ENCODE measurements at places on chromosomes 6 and 20.

DNA sequence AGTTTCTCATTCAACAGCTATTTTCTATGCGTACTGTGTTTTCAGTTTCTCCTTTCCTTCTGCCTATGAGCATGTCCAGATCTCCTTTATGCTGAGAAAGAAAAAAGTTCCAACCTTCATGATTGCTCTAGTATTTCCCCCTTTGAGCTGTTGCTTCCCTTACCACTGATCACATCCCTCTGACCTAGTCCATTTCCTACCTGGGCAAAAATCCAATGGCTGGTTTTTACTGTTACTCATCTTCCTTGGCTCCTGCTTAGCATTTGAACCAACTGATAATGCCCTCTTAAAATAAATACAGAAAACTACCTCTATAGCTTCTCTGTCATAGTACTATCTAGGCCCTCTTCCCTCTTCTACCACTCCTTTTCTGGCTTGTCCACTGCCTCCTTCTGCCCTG lies 6.0 kb downstream of the RFX6 start:
- no peak for DNase-seq

DNA sequence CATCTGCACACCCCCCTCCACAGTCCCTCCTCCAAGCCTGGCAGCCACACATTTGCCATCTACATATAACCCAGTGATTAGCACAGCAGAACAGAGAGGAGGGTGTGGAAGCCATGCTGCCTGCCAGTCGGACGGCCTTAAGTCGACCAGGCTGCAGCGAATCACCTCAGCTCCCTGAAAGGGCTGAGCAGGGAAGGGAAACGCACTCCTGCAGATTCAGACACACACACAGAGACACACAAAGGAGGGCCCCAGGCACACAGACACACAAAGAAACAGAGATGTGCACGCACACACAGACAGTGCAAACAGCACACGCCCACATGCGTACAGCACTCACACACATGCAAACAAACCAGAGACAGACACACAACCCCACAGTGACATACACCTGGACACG lies 11.2 kb upstream of the SIRPA start:
- DNase-seq, result no peak

- no peak for DNase-seq
Measured at GRCh38 chr20:31853481-31853880, 8.1 kb upstream of the FOXS1 start.

GRCh38 chr6:126077810-126078776 lies 91.8 kb downstream of the TRMT11 start:
- peak; percentile 38 for DNase-seq

DNA sequence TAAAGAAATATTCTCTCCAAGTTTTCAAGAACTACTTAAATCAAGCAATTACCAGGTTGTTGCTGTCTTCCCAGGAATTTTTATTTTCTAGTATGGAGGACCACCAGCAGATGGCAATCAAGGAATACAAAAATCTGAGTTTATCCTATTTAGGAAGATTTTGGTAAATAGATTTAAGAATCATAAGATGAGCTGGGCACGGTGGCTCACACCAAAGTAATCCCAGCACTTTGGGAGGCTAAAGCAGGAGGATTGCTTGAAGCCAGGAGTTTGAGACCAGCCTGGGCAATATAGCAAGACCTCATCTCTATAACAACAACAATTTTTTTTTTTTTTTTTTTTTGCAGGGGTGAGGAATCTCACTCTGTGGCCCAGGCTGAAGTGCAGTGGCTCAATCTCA lies 19.3 kb upstream of the SEC63 start:
- peak; percentile 59 for DNase-seq

- DNase-seq, result no peak
Measured at GRCh38 chr6:99093456-99094190, 145.9 kb upstream of the FBXL4 start.

DNA sequence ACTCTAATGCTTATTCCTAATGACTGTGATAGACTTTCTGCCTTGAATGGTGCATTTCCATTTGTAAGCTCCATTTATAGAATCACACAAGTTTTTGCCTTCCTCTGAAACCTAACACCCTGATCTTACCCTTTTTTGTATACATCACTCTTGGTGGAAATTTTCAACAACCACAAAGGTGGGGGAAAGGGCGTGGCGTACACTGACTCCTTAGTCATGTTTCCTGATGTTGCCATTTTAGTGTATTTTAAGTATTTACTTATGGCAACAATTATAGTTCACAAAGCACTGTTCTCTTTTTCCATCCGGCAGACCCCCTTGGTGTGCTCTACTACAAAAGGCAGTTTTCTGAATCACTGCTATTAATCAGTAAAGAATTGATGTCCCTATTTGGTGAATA lies 92.0 kb downstream of the ATXN1 start:
- no peak for DNase-seq

DNA sequence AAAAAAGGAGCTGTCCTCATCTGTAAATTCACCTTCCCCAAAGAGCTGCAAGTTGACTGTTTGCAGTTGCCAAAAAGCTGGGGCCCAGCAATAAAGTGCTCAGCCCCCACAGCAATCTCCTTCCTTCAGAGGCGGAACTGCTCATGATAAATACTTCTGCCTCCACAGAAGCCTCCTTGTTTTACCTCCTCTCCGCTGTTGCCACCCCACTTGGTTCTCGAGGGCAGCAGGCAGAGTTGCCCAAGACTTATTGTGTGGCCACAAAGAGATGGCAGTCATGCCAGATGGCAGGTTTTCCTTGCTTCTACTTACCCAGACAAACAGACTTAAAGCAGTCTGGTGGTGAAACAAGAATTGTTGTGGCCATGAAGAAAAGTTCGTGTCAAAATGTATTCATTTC lies 66.3 kb downstream of the SLX4IP start:
- DNase-seq, result peak; percentile 58

DNA sequence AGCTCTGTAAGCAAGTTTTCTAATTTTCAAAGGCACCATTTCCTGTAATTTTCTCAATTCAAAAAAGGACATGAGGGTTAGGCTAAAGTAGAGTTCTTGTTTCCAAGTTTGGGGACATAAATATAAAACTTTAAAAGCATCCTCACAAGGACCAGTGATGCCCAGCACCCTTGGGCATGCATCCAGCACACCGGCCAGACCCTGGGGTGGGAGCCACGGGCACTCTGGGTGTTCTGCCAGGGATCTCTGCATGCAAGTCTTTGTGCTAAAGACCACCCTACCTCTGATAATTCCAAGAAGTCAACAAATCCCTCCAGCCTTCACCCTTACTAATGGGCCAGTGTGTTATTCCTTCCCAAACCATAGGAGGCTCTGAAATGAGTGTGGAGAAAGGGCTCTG lies 46.5 kb downstream of the PLCG1 start:
- DNase-seq, result no peak

DNA sequence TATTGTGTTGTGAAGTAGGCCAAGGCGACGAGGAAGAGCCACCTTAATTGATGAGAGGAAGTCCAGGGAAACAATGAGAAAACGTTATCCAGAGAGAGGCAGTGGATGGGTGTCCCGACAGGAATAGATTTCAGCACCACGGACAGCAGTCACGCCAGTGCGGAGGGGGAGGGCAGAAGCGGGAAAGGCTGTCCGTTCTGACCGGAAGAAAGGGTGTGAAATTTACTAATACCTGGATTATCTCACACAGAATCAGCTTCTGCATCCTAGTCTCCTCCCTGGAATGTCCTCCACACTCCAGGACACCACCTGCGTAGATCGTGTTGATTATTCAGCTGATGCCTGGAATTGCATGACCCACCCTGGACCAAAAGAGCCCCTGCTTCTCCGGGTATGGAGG lies 7.4 kb upstream of the BPIFA3 start:
- DNase-seq, result peak; percentile 84

DNA sequence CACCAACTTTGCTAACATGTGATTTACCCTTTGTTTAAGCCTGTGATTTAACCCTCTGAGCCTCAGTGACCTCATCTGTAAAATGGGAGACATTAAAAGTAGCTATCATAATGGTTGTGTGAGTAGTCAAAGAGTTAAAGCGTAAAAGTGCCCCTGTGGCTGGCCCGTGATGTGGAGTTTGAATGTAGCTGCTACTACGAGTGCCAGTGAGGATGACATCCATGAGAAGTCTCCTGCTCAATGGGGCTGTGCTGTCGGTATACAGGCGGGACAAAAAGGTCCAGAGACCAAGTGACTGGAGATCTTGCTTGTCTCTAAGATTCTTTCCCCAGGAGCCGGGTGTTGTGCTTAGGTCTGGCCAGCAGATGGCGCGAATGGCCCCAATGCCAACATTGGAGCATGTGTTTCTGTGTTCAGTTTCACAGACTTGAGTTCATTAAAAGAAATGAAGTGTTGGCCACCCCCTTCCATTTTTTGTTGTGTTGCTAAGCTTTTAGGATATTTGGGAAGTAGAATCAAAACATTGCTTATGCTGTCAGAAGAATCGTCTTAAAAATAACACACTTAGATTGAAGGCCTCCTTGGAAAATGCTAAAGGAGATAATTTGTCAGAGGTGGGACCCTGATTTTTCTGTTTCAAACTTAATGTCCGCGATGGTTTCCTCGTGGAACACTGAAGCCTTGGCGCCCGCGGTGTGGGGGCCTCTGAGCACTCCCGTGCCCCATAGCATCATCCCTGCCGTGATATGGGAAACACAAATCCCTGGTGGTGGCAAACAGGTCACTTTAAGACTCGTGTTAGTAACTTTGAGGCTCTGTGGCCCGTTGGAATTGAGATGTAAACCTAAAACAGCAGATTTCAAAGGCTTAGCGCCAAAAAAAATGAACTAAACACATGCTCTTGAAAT lies 9.3 kb upstream of the RBM38 start:
- DNase-seq, result peak; percentile 82

GRCh38 chr6:11423072-11423471 lies 114.5 kb upstream of the TMEM170B start:
- no peak for DNase-seq

GRCh38 chr6:115000736-115001135 lies 657.9 kb upstream of the HS3ST5 start:
- no peak for DNase-seq

DNA sequence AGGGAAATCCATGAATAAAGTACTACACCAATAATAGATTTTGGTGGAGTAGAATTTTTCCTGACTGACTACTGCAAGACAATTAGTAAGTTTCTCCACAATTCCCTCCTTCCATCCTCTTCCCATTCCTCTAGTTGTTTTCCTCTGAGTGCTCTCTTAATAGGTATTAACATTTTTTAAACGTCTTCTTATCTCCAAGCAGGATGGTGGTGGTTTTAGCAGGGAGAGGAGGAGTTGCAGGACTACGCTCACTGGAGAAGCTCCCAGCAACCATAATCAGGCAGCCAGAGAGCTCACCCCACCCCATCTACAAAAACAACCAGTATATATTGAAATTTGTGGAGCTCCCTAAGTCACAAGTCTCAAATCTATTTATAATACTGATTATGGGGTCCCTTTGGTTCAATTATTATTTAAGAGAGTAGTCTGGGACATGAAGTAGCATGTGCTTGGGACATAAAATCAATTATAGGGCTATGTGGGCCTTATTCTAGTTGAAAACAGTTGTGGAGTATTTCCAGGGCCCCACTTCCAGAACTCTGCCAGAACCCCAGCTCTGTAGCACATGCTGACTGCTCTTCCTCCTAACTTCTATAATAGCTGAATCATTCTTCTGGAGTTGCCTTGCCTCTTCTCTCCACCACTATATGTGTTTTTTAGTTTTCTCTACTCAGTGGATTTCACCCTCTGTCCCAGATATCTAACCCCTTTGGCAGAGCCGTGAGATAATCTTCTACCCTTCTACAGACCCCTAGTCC lies 49.8 kb downstream of the MYB start:
- DNase-seq, result no peak

DNA sequence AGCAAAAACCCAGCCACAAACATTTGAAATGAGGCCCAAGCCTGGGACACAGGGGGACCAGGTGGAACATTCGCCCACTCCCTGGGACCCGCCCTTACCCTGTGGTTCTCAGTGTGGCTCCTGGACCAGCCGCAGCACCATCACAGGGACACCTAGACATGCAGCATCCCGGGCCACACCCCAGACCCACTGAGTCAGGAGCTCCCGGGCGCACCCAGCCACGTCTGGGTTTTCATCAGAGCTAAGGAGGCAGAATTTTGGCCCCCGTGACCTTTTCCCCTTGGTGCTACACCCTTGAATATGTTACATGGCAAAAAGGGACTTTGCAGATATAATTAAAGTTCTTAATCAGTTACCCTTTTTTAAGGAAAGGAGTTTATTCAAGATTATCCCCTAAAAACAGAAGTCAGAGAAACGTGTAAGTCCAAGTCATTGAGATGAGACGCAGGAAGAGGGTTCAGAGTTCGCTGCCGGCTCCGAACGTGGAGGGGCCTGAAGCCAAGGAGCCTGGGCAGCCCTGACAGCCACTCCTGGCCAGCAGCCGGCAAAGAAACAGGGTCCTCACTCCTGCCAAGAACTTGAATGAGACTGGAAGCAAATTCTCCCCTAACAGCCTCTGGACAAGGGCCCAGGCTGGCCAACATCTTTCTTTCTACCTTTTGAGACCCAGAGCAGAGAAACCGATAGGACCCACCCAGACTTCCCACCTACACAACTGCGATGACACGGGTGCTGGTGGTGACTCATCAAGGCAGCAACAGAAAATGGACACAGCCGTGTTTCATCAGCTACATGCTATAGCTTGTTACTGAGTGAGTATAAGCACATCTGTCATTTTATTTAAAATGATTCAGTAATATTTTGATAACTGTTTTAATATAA lies 25.3 kb downstream of the BFSP1 start:
- no peak for DNase-seq

DNA sequence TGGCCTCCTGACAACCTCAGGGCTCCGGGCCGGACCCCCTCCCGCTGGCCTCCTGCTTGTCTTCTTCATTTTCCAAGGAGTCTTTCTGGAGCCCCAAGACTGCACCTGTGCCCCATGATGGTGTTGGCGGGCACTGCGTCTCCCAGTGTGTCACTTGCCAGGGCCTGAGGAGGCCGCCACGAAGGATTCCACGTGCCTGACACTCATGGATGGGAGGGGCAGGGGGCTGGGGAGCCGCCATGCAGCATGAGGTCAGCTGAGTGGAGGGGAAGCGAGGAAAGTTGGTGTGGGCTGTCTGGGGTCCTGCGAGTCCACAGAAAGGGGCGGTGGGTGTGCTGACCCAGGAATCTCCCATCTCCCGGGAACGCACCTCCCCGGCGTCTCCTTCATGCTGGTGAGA lies 165.7 kb downstream of the SMOC2 start:
- no peak for DNase-seq

DNA sequence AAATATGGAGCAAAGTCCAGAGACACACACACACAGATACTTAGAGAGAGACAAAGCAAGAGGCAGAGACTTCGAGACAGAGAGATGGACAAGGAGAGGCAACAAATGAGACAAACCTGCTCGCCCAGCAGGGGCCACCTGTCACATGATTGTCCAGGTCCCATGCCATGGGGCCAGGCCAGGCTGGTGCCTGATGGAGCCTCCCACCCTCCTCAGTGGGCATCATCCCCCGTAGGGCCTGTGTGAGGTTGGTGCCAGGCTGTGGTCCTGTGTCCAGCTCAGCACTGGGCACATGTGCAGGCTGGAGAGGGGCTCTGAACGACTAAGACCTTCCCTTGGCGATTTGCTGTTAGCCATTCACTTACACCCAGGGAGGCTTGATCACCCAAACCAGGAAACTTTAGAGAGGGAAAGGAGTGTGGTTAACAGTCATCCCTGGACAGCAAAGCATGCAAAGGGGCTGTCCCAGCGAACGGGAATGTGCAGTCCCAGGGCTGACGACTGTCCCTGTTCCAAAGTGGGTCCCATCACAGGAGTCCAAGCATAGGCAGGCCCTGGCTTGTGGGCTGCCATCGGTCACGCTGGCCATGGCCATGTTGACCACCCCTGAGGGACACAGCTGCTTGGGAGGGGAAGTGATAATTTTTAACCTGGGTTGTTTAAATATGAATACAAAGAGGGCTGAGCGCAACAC lies 38.4 kb upstream of the PHACTR3 start:
- no peak for DNase-seq

GRCh38 chr6:7152462-7152861 lies 44.7 kb downstream of the RREB1 start:
- no peak for DNase-seq
